ENCODE measurements at places on chromosomes 11 and 22.

DNA sequence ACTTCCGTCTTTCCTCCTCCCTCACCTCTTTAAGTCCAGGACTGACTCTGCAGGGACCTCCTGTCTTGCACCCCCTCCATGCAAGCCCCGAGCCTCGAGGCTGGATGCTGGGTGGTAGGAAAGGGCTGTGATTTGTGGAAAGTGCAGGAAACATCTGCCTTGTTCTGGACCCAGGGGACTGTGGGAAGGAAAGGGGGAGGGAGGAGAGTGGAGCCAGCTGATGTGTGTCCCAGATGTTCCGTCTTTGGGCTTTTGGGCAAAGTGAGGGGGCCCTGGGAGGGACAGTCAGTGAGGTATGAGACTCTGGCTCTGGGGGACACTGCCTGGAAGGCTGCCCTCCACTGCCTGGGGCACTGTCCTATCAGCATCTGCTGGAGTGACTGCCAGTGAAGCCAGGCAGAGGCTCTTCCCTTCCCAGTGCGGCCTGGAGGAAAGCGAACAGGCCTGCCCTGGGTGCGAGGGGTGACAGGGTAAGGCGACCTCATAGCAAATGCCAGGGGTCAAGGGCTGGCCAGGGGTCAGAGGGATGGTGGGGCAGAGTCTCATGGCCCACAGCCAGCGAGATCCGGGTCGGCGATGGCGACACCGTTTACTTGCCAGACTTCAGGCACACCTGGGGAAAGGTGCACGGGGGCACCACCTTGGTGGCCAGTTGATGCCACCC lies 1.7 kb downstream of the MRGPRD start:
- peak; percentile 45 for DNase-seq

GRCh38 chr22:23351321-23351720 lies 171.0 kb downstream of the BCR start:
- DNase-seq = no peak

- peak; percentile 45 for DNase-seq
Observed at GRCh38 chr11:1642288-1643145, 12.9 kb downstream of the KRTAP5-5 start.

DNA sequence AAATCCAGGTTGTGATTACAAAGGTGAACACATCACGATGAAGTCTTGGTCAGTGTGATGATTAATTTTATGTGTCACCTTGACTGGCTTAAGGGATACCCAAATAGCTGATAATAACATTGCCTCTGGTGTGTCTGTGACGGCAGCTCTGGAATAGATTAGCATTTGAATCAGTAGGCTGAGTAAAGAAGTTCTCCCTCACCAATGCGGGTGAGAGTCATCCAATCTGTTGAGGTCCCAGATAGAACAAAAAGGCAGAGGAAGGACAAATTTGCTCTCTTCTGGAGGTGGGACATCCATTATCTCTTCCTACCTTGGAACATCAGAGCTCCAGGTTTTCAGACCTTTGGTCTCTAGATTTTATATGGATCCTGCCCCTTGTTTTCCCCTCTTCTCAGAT lies 856.2 kb upstream of the CCDC90B start:
- DNase-seq = no peak

DNA sequence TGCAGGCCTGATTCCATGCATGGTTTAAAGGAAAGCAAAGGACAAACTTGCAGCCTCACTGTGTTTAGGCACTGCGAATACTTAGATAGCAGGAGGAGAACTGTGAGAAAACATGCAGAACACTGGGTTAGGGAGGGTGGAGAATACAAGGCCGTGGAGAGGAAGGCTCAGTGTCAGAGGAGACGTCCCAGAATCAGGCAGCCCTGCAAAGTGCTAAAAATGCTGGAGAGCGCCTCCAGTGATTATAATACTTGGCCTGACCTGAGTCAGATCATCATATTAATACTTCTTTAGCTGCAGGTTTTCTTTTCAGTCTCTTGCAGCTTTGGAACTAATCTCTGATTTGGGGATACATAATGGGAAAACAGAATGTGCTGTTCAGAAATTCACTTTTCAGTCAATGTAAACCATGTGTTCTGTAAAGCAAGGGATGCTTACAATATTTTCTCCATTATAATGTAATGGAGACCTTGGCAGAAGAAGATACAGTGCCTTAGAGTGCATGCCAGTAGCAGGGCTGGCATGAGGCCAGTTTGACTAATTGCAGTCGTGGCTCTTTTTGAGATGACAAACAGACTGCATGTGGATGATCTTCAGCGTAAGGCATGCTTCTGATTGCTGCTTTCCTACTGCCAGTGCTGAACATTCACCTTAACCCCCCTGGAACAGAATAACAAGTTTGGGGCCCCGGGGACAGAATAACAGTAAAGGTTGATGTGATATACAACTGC lies 16.8 kb downstream of the EXT2 start:
- no peak for DNase-seq

- no peak for DNase-seq
Observed at GRCh38 chr11:2463766-2464277, 19.0 kb downstream of the KCNQ1 start.

GRCh38 chr11:121352251-121352891 lies 59.8 kb downstream of the SC5D start:
- no peak for DNase-seq

DNA sequence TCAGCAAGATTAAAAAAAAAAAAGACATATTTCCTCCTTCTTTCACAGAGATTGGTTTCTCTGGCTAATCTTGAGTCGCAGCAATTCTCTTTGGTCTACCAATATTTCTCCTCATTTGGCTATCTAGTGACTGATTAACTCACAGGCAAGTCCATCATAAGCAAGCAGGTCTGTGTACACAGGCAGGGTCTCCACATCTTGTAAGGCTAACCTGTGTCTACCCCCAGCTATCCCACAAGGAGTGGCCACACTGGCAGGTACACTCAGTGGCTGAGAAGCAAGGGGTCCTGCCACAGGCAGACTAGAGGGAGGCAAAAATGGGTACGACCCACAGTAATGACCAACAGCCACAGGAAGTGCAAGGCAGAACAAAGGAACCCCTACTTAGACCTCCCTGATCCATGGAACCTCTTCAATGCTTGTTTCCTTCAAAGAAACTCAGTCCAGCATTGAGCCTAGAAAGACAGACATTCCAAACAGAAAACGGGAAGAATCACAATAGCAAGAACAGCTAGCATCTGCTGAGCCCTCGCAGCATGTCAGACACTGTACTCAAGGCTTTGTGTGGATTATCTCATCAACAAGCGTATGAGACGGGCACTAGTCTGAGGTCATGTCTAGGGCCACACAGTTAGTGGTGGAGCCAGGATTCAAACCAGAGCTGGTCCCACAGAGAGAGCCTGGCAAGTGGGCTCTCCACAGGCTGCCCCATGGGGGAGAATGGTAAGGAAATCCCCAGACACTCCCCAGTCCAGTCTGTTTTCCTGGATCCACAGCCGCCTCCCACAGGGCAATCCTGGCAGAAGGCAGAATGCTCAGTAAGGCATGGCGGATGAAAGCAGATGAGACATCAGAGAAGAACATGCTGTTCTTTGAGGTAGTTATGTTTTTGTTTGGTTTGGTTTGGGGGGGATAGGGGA lies 34.3 kb downstream of the PLEKHA7 start:
- no peak for DNase-seq

DNA sequence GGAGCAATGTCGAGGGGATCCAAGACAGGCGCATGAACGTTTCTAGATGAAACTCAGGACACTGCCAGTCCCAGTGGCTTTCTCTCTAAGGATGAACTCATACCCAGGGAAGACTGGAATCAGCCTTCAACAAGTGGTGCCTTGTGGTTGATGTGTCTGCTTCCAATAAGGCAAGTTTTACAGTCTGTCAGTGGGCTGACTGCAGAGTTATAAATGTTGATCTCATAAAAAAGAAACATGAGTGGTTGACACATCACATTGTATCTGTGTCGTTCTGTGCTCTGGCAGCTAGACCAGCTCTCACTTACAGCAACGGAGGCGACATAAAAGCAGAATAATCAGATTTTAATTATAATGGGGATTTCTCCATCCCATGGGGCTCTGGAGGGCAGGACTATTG lies 96.7 kb downstream of the SNX19 start:
- DNase-seq = no peak

DNA sequence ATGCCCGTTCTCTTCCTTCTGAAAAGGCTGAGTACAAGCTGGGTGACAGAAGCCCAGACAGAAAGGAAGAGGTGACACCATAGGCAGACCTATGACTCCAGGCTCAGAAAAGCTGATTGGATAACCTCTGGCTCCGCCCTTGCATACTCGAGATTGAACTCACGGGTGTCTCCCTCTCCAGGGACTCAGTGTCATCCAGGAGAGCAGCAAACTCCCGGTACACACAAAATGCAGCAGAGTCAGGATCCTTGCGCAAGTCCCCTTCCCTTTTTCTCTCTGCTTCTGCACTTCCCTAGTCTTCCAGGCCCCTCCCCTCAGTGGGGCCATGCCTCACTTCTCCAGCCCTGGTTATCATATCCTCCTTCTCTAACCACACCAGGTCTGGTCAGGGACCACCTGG lies 9.8 kb downstream of the SCN4B start:
- no peak for DNase-seq

DNA sequence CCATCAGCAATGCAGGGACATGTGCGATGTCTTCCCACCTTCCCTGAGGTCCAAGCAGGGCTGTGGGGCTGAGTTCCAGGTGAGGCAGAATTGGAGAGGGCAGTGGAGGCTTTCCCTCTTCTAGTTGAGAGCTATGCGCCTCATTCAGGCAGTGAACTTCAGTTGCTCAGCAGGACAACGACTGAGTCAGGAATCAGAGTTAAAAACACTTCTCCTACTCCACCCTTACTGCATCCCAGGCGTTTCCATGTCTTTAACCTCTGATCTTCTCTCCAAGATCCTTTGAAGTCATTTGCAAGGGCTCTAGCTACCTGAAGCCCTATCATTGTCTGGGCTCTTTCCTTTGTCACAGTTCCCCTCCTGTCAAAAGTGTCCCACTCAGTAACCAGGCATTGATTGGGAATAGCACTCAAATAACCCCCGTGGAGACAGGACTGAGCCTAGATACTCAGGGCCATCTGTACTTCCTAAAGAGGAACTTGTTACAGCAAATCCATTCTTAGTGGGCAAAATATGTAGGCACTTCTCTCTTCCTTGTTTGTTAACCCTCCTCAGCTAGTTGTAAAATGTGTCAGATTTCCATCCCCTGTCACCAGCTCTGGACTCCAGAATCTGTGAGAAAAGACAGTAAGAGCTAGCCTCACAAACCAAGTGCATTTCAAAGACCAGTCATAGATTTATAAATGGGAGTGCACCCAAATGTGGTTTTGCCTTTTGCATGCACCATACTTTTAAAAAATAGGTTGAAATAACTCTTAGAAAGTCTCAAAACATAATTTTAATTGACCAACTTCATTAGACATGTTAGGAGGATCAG lies 72.5 kb upstream of the MYO18B start:
- DNase-seq = no peak

DNA sequence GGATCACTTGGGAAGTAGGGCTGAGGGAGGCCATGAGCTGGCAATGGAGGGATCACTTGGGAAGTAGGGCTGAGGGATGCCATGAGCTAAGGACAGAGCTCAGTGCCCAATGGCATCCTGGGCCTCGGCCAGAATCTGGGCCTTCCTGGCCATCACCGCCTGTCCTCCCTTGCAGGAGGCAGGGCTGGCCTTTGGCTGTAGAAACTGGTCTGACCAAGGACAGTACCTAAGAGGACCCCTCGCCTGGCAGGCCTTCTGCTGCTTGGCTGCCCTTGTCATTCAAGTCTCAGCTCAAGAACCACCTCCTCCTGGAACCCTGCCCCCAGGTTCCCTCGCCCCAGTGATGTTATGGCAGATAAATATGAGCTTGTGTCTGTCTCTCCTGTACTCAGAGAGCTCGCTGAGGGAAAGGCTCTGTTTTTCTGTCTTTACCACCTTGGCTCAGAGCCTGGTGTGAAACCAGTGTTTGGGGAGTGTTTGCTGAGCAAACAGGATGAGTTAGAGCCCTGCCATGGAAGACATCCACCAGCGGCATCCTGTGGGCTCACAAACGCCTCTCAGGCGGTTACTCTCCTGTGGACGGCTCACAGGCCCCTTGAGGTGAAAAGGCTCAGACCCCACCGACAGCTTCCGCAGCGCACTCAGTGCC lies 19.3 kb upstream of the RASL10A start:
- DNase-seq = peak; percentile 69

DNA sequence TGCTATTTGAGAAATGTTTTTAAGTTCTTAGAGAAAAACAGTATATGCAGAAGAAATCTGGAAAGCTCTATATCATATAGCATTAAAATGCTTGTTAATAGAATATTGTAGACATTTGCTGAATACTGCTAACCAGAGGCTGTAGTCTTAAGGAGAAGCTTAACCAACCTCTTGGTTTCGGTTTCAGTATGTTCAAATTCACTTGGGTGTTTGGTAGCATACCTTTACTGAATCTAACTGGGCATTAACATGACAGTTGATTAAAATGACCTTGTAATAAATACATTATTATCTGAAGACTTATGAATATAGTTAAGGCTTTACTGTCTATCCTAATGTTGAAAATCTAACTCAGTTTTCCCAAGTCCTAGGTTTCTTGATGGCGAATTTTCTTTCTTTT lies 5.4 kb downstream of the PCF11 start:
- no peak for DNase-seq

DNA sequence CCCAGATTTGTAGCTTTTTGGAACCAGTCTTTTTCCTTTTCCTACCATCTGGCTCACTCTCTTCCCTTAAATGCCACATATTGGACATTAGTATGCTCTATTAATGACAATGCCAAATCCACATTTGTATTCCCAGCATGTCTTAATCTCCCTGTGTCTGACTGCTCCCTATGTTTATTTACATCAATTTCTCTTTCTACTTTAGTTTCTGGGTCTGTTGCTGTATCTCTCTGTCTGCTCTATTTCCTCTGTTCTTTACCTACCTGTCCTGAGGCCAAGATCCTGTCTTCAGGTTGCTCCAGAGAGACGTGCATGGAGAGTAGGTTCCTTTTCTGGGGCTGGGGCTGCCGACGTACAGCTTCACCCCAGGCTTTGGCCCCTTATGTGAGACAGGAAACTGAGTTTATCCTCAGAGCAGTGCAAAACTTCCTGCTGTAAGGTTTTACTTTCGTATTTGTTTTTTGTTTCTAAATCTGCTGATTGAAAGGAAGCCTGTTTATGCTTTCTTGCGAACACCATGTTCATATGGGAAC lies 25.6 kb downstream of the OR2AG2 start:
- no peak for DNase-seq

- no peak for DNase-seq
Observed at GRCh38 chr22:45529971-45530575, 27.4 kb downstream of the FBLN1 start.

- DNase-seq = no peak
Observed at GRCh38 chr22:49469896-49470740, 357.6 kb downstream of the BRD1 start.

- no peak for DNase-seq
Observed at GRCh38 chr11:36729825-36730224, 131.8 kb upstream of the RAG2 start.
